Activated CD4-positive, alpha-beta T cell treated with anti-CD3 and anti-CD28 coated beads, Interleukin-2, amount 50 U/mL, for 16 hours (primary cell): ENCODE measurements at places on chromosomes 4 and X.

GRCh38 chr4:107896646-107897045 lies 34.7 kb upstream of the CYP2U1 start:
- DNase-seq: no peak

DNA sequence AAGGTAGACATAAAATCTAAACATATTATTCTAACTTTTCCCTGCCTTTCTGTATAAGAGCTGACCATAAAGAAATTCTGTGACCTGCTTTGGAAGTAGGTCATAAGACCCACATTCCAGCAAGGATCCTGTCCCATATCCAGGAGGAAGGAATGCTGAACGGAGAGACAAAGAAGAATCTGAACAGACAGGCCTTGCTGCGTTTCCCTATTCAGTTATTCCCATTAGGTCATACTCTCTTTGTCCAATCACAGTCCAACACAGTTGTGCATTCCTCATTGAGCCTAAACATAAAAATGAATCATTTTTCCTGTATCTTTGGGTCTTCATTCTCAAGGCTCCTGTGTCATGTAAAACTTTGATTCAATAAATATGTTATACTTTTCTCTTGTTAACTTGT lies 287.6 kb upstream of the TAPT1 start:
- no peak for DNase-seq

GRCh38 chr4:186592445-186592844 lies 37.1 kb upstream of the MTNR1A start:
- DNase-seq: no peak

DNA sequence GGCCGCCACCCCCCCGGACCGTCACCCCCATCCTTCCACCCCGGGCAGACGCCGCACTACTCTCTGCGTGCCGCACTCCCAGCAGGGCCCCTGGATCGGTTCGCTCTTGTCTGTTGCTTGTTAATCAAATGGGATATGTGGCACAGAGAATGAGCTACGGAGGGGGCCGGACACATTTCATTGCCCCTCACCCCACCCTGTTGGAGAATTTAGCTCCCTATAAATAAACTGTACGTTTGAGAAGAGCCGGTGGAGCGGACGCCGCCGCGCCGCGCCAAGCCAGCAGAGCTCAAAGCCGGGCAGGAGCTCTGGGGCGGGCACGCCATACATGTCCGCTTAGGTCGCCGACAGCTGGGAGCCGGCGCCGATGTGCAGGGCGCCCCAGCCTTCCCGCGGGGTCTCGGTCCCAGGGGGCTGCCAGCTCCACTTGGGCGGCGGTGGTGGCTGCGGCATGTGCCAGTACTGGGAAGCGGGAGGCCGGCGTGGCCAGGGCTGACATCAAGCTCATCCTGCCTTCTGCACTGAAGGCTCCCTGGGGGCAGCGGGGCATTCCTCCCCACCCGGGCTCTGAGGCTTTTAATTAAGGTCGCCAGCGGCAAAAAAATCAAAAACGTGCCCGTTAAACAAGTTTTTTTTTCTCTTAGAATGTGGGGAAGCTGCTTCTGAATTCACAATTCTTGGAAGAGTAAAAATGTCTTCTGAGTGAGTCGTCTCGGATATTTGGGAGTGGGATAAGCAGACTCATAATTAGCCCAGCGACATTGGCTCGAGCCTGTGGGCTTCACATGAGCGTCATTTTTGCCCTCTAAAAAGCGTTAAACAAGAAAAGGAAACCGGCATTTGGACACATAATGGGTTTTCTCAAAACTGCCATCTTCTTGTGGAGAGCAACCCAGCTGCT lies 1.1 kb upstream of the PCDH19 start:
- DNase-seq: no peak

GRCh38 chrX:134647477-134647877 lies 10.8 kb downstream of the PLAC1 start:
- DNase-seq: no peak

DNA sequence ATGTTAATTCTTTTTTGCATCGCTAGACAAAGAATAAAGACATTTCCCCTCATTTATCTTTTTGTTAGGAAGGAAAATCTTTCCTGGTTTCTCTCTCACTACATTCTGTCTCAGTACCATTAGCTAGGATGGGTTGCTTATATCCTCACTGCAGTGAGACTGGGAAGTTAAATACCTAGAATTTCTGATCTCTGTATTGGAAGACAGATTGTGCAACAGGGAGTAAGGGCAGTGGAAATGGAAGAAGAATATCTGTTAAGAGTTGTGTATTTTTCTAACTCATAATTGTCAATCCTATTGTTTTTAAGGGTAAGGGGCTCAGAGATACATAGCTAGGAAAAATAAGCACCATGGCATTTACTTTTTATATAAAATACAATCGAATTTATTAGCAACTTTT lies 19.6 kb downstream of the PTPN13 start:
- no peak for DNase-seq

DNA sequence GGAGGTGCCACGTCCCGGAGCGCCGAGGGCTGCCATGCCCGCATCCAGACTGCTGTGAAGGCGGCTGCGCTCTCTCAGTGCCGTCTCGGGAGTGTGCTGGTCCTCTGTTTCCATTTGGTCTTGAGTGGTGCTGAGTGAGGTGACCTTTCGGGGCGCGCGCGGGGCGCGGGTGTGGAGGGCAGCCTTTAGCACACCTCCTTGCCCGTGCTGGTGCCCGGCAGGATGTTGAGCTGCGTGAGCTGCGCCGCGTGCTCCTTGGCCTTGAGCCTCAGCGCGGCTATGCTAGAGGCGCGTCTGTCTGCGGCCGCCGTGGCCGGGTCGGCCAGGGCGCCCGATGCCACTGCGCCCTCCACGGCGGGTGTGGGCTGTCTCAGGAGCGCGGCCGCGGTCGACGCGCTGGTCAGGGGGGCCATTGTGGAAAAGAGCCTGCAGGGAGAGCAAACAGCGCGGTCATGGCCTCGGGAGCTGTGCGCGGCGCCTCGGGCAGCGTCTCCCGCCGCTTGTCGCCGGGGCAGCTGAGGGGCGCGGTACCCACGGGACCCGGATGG lies 11.2 kb downstream of the ARX start:
- DNase-seq: no peak

- no peak for DNase-seq
These were observed 49.7 kb upstream of the KIAA1210 start for GRCh38 chrX:119177278-119177677.

DNA sequence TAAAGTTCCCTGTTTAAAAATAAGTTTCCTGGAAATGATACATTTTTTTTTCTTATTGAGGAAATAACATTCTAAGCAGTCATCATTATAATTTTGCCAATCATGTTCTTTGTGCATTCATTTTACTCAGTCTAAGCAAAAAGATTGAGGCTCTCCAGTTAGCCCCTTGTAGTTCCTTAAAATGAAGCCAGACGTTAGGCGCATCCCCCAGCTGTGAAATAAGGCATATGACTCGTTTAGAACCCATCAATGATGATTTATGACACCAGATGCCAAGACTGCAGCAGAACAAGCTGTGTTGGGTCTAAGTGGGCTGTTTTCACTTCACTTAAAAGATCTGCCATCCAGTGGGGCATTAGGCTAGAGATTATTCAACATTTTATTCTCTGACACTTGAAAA lies 17.0 kb downstream of the PDGFC start:
- no peak for DNase-seq

GRCh38 chr4:131348263-131348662 lies 1800.8 kb upstream of the PCDH10 start:
- no peak for DNase-seq

- no peak for DNase-seq
These were observed 271.1 kb downstream of the DCAF12L2 start for GRCh38 chrX:125894947-125895346.

DNA sequence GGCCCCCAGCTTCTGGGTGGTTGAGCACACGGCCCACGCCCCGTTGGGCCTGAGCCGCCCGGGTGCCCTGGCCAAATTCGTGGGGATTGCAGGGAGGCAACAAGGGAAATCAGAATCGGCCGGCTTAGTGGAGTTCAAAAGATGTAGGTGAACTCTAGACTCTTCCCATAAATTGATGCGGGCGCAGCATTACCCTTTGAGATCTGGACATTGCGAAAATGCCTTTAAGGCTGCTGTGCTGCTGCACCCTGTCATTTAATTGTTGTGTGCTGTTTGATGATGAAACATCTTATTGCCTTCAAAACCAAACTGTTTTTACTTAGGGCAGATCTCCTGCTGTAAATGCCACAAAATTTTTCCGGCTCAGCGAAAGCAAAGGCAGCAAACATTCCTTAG lies 409 bp upstream of the MPP1 start:
- DNase-seq: no peak

- DNase-seq: no peak
These were observed 73.3 kb downstream of the SHOX start for GRCh38 chrX:703866-704265.

DNA sequence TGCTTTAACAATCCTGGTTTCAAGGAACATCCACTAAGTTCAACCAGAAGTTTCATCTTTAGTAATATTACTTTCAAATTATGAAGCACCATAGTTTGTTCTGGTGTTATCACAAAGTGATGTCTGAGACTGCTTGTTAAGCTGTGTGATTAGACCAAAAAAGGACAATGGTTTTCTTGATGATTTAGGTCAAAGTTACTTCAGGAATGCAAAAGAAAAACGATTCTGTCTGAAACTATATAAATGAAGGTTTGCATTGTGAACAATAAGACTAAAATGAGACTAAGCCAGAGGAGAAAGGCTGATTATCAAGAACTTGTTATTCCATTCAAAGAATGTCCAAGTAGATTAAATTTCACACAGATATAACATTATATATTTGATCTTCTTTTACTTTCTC lies 122.4 kb upstream of the ETNPPL start:
- DNase-seq: peak; percentile 20
